ENCODE measurements at places on chromosomes 12 and 14. TPM values are rescaled to one million over a fixed set of nuclear protein-coding genes. Genes with fewer than 3 reads are reported as not detected.

DNA sequence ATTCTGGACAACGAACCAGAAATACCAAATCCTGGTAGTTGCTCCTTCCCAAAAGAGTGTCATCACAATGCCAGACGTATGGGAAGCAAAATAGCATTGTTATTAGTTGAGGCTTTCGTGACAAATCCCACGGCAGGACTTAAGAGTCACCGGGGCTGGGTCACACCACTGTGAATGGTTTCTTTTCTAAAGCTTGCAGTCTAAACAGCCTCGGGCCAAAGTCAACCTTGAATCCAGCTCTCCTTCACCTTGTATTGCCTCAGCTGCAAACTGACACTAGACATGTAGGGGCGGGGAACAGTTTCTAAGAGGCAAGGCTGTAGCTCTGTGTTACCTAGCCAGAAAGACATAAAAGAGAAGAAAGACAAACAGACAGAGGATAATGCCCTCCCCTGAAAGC is 734.8 kb downstream of the MED13L start:
- no peak for DNase-seq

DNA sequence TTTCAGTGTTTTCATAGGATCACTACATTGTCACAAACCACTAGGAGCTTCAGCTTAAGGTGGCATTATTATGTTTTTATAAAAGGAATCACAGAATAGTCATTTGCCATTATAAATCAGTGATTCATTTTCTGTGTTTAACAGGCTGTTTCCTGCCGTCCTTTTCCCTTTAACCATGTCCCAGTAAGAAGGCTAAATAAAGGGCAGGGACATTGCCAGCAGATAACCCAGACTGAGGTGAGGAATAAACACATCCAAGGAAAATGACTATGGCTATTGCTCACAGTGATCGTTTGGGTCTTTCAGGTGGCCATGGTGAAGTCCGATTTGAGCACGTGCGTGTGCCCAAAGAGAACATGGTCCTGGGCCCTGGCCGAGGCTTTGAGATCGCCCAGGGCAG is 17.9 kb upstream of the ALDH2 start:
- DNase-seq: peak; percentile 69

The PRH2 gene
- not detected for total RNA-seq

The ASCL1 gene
- not detected for total RNA-seq

DNA sequence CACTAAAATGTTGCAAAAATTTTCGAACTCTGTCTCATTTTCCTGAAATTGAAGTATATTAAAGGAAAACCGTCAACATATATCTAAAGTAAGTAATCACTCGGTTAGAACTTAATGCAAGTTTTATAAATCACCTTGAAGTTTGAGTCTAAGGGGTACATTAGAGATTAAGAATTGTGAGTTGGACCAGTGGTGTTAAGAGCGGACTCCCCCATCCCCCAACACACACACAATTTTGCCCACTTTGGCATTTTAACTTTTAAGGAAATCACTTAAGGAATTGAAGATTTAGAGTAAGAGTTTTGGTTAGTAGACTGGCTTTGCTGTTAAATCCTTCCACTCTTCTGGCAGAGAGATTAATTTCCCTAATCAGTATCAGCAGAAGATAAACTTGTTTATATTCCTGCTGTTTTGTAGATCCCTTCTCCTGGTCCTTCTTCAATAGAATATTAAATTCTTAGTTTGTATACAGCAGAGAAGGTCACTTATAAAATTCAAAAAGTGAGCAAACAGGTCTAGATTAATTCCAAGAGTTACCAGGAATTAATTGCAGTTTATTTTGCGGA is 1.5 kb downstream of the HIF1A start:
- DNase-seq: peak; percentile 39

The LARP4 gene
- 59.4 TPM for total RNA-seq

The ATP5MC2 gene
- 402 TPM for total RNA-seq

DNA sequence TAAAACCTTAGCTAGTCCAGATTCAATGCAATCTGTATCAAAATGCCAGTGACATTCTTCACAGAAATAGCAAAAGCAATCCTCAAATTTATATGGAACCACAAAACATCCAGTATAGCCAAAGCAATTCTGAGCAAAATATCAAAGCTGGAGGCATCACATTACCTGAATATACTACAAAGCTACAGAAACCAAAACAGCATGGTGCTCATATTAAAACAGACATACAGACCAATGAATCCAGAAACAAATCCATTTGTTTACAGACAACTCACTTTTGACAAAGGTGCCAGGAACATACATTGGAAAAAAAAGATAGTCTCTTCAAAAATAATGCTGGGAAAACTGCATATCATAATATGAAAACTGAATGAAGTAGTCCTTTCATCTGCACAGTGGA is 4.8 kb downstream of the KLRC4 start:
- DNase-seq: no peak

GRCh38 chr14:63928744-63929174 is 76.0 kb downstream of the SYNE2 start:
- DNase-seq: peak; percentile 66

The SIX6 gene
- not detected for total RNA-seq

The UNG gene
- total RNA-seq: 45.4 TPM

DNA sequence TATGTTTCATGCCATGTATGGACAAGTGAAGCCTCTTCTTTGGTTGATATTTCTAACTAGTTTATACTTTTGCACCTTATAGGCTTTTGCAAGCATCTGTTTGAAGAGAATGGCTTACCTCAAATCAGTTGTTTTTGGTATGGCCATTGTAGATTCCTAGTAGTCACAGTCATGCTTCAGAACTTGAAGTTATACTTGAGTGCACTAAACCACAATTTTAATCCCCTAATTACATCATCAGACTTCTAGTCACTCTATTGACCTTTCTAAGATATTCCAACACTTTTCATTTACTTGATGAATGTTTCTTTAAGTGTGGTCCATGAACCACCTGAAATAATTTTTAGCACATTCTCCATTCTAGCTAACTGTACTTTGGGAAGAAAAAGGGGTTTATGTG is 18.6 kb upstream of the KLRB1 start:
- DNase-seq: no peak

The BRF1 gene
- 47.2 TPM for total RNA-seq

- DNase-seq: no peak
These were observed 62.5 kb downstream of the BICDL1 start for GRCh38 chr12:120051535-120051934.

- DNase-seq: no peak
These were observed 93.0 kb downstream of the PLEKHA5 start for GRCh38 chr12:19222558-19222957.

DNA sequence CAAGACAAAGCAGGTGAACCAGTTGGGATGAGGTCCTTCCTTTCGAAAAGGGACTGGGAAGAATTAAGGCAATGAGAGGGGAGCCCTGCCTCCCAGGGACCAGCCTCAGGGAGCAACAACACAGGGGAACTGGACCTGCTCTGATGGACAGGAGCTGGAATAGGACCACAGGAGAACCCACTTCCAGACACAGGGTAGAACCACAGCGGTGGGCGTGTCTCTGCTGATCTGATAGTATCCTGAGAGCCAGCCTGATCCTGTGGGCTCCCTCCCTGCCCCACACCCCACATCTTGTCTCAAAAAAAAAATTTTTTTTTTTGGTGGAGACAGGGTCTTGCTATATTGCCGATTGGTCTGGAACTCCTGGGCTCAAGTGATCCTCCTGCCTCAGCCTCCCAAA is 13.6 kb upstream of the PLEK2 start:
- no peak for DNase-seq

The CCDC38 gene
- total RNA-seq: not detected

DNA sequence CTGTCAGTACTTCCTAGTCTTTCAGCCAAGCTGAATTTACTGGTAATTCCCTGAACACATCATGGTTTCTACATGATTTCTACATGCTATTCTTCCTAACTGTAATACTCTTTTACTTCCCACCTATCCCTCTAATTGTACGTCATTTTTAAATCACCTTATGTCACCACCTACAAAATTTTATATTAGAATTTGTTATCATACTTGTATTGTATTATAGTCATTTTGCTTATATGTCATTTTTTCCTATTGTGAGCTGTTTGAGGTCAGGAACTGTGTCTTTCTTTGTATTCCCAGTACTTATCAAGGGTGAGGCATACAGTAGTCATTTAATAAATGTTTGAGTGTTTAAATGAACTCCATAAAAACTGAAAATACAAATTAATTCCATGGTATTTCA is 86.6 kb downstream of the USP15 start:
- no peak for DNase-seq

DNA sequence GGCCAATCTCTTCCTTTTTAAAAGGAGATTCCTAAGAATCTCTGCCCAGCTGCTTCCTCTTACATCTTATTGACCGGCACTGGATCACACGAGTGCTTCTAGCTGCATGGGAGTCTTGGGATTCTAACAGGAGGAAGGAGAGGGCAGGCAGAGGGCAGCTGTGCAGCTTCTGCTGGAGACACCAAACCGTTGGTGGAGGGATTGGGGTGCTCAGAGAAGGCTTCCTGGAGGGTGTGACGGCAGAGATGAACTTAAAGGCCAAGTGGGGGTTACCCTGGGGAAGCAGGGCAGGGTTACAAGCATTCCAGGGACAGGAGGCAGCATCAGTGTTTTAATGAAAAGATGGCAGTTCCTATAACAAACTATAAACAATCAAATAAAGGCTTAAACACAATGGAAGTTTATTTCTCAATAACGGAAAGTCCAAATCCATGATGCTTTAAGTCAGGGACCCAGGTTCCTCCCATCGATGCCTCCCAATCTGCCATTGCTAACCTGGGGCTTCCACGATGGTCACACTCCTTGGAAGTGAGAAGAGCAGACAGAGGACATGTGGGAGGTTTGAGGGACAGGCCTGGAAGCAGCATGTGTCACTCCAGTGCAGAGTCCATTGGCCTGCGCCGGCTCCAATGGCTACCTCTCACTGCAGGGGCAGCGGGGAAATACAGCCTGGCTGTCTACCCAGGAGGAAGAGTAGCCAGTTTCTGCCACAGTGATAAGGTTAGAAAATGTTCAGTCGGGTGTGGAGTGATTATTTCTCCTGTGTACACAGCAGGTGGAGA is 53.1 kb upstream of the DDX11 start:
- no peak for DNase-seq

GRCh38 chr14:39454906-39455539 is 22.8 kb upstream of the FBXO33 start:
- DNase-seq: no peak

DNA sequence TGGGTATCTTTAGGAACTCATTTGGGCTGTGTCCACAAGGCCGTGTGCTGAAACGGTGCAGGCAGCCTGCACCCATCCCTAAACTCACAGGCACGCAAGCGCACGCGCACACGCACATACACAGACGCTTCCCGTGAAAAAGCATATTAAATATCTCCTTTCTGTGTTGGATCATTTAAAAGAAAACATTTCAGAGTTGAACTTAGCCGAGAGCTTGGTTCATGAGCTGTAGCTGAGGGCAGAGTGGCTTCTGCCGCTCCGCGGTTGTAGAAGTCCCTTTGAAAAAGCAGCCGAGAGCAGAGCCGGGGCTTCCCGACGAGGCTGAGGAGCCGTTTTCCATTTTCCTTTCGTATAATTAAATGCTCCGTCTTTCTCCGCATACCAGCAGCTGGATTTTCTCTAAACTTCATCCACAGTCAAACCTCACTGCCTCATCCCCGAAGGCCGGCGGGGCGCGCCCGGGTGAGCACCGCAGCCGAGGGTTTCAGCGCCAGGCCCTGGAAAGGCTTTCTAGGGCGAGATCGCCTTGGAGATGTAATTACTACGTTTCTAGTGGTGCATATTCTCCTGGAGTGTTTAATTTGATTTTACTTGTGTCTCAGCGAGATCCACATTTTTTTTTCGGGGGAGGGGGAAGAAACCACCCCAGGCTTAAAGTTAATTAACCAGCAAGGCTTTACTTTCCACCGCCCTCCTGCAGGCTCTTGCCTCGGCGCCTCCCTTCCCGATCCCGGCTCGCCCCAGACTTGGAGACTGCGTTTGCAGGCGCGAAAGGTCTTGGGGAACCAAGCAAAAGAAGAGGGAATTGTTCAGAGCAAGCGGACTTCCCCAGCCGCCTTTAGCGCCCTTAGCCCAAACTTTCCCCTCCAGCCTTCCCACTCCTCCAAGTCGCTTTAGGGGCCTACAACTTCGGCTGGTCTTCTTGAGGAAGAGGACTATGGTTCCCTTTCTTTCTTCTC is 3.0 kb upstream of the HOXC13 start:
- DNase-seq: no peak

The ACACB gene
- 3.9 TPM for total RNA-seq

The IFI27L1 gene
- 31.8 TPM for total RNA-seq

DNA sequence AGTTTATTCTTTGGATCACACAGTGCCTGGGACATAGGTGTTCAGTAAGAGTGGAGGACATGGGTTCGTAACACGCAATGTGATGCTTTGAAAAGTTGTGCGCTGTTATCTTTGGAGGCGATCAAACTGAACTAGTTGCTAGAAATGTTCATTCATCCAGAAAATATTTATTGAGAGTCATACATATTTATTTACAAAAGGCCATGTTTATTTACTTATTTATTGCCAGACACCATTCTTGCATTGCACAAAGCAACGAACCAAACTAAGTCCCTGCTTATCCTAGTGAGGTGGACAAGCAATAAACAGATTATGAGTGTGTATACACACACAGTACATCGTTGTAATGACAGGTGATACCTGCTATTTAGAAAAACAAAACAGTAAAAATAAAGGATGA is 12.6 kb downstream of the BHLHE41 start:
- DNase-seq: no peak

The GXYLT1 gene
- total RNA-seq: 23.4 TPM

DNA sequence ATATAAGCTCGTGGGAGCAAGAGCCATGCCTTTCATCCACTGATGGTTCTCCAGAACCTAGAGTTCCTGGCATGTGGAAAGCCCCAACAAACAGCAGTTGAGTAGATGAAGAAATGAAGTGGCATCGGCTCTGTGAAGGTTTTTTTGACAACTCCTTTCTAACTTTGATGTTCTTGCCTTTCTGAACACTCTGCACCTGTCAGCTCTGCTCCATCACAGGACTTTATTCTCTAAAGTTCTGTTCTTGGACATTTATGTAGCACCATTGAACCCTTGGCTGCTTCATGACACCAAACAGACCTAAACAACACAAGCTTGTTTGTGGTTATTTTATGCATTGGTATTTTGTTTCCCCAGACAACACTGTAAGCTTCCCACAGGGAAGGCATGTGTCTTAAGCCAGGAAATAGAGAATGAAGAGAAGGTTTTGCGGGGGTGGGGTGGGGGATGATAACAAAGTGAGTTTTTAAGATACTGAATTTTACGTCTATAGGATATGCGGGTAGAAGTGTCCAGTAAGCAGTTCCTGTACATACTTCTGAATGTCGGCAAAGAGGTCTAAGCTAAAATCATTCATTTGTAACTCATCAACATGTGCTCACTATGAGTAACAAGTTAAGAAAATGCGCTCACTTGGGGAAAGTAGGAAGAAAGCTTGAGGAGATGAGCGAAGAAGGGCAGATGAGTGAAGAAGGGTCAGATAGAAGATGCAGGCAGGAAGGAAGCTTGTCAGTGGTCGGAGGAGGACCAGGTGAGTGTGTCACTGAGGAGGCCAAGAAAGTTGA is 146.0 kb upstream of the PLEKHG7 start:
- DNase-seq: no peak

The LIN7A gene
- total RNA-seq: 4.3 TPM

DNA sequence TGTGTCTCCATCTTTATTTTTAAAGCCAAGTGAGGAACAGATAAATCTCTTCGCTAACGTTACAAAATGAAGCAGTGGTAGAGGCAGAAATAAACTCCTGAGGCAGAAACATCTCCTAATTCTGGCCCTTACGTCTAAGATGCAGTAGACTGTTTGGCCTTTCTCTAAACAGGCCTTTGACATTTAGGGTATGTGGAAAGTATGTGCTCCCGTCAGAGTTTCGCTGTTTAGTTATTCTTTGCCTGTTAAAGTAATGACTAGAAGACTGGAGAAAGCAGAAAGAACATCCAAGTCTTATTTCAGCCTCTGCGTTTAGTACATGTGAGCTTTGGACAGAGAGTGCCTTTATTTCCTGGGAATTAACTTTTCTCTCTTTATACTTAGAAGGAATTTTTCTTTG is 216.6 kb downstream of the RAD51B start:
- DNase-seq: no peak

Data from endothelial cell of umbilical vein (primary cell).